Stimulated activated CD4-positive, alpha-beta T cell treated with anti-CD3 and anti-CD28 coated beads, TNF-alpha, amount 100 ng/mL, for 4 hours (primary cell): ENCODE measurements at places on chromosomes 2 and 18.

DNA sequence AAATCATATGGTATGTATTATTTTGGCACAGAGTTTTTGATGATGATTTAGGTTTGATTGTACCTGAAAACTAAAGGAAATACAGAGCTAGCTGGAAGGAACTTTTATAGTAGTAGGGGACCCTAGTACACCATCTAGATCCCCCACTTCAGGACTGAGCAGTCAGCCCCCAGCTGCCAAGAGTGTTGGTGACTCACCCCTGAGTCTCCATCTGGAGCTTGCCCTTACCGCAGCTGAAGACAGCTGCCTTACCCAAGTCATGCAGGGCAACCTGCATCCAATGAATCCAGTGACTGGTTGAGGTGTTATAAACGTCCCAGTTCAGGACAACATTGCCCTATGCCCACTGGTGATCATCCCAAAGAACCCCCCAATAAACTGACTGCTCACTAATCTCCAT is 15.3 kb downstream of the PMS1 start:
- DNase-seq, result no peak

- DNase-seq, result no peak
Observed at GRCh38 chr2:235988271-235989015, 179.7 kb downstream of the GBX2 start.

DNA sequence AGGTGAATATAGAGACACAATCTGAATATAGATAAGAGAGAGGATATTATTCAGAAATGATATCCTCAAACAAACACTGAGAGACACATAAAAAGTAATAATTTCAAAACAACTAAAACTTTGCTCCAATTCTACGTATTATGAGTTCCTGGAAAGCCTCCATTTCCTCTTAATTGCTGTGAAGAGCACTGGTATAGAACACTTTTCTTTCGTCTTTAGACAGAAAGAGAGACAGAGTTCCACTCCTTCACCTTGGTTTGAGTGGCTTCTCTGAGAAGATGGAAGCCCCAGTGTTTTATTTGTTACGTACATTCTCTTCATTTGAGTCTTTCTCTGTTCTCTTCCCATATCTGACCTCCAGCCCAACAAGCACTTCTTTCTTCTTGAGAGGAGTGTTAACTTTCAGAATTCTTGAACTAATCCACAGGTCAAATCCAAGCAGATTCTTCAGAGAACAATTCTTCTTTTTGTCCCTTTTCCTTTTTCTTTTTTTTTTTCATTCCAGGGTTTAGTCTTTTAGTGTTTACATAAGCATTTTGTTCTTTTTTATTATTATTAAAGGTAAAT is 6.4 kb upstream of the PIK3C3 start:
- no peak for DNase-seq

GRCh38 chr18:48024009-48024512 is 93.6 kb upstream of the SMAD2 start:
- no peak for DNase-seq

DNA sequence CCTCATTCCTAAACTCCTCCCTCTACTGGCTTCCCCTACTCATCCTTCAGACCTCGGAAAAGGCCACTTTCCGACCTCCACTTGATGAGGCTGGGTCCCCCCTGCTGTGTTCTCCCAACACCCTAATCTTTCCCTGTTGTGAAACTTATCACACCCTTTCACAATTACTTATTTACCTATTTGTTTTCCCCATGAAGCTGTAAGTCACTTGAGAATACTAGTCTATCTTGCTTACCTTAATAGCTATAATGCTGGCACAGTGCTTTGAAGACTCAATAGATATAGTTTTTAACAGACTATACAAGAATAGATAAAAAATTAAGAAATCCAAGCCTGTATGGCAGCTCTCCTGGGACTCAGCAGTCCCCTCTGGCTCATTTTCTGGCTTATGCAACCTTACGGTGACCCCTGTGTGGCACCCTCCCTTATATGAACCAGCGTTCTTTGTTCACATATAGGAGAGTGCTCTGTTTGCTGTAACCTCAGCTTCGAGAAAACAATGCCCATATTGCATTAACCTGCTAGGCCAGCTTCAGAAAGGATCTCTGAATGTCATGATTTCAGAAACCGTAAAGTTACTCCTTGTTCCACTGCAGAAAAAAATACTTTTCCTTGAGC is 220.4 kb upstream of the PKDCC start:
- no peak for DNase-seq

DNA sequence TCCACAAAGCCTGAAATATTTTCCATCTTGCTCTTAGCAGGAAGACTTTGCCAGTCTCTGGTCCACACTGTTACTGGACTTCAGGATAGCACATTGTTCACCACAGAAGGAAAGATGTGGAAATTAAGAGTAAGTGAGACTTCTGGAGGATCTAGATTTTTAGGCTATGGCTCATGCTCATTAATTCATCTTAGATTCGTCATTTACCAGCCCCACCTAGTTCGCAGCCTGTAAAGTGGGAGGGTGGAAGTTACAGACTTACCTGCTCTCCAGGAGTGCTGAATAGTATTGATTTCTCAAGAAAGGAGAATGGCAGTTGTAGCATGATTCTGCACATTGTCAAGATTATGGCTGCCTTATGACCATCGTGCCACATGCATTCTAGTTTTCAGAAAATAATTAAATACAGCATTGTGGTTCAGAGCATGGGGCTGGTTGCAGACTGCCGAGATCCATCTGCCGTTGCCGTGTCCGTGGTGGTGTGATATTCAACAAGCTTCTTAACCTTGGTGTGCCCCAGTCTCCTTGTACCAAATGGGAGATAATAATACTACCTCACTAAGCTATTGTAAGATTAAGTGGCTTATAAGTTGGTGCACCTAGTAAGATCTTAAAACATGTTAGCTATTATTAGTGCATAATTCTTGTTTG is 56.8 kb downstream of the RNF144A start:
- no peak for DNase-seq

GRCh38 chr18:35876243-35876642 is 96.2 kb upstream of the RMP24 start:
- no peak for DNase-seq

- no peak for DNase-seq
Observed at GRCh38 chr18:42977982-42978637, 137.4 kb downstream of the RIT2 start.
